ENCODE measurements at places on chromosomes 12 and 14.

- no peak for DNase-seq
Observed at GRCh38 chr14:103143506-103143905, 20.2 kb downstream of the TNFAIP2 start.

- no peak for DNase-seq
Observed at GRCh38 chr12:28089338-28089737, 100.9 kb upstream of the CCDC91 start.

- DNase-seq, result no peak
Observed at GRCh38 chr12:124094733-124095132, 121.7 kb downstream of the ZNF664 start.

DNA sequence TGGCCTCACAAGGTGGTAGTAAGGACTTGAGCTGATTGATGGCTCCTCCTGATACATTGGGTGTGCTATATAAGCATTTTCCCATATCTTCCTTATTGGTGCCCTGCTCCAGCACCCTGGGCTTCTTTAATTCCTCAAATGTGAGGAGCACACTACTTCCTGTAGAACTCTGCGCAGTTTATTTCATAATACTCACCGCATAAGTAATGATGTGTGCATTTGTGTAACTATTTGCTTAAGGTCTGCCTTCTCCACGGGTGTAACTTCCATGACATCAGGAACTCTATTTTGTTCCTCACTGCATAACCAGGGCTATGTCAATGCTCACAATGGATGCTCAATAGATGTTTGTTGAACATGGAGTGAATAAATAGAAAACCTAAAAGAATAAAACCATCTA lies 392.2 kb downstream of the SEC23A start:
- DNase-seq, result no peak

DNA sequence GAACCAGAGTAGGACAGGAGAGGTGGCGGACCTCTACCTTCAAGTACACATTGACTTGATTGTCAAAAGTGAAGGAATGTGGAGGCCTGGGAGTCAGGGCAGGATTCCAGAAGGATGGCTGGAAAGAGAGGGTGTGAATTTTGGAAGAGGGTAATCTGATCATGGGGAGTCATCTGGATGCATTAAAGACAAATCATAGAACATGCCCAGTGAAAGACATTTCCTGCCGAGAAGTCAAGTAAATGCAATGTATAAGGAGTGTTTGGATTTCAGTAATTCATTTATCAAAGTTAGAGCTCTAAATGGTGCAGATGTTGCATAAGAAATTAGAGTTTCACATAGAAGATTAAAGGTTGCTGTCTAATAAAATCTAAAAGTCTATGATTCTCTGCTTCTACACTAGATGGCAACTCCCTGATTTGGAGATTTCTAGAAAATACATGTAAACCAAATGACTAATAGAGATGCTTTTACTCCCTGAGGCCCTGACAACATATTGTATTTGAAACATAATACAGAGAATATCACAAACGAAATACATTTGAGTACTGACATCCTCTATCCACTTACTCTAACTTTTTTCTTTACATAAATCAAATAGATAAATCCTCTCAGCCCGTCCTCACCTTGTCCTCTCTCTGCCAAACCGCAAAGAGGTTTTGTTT lies 91.3 kb downstream of the KCNA5 start:
- no peak for DNase-seq

DNA sequence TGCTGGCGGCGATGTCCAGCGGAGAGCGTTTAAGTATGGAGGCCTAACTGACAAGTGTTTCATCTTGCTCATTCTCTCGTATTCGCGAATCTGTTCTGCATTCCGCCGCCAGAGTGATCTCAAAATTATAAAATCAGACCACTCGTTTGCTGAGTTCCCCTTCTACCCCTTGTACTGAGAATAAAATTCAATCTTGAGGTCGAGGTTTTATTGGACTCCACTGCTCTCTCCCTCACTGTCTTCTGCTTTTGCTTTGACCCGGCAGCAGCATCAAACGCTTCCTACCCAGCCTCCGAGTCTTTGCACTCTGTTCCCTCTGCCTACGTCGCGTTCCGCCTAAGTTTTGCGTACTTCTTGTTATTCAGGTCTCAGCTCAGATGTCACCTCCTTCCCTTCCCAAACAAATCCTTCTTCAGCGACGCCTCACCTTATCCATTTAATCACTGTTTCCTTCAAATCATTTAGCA lies 462 bp downstream of the KNTC1 start:
- DNase-seq, result no peak

GRCh38 chr14:60509438-60510253 lies 700 bp downstream of the SIX6 start:
- DNase-seq, result no peak

GRCh38 chr12:115973066-115973465 lies 304.4 kb downstream of the MED13L start:
- no peak for DNase-seq

GRCh38 chr14:63840981-63841380 lies 11.8 kb upstream of the SYNE2 start:
- no peak for DNase-seq

DNA sequence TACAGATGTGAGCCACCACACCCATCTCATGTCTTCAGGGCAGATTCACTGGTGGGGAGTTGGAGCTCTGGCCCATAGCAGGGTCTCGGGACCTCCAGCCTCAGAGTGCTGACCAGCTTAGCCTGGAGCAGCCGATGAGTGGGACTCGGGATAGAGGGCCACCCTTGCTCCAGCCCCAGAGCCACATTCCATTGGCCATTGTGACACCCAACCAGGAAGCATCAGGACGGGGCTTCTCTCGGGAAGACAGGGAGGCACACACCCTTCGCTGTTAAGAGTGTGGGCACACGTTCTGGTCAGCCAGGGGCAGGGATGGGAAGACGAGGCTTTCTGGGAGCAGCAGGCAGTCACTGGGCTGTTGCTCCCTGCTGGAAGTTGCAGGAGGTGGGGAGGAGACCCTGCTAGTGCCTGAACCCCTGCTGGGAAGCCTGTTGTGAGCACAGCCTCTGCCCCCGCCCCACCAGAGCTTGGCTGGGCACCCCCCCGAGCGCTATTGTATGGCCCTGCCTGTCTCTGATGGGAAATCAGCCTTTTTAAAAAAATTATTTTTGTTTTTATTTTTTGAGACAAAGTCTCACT lies 1.6 kb downstream of the ADGRD1 start:
- no peak for DNase-seq

DNA sequence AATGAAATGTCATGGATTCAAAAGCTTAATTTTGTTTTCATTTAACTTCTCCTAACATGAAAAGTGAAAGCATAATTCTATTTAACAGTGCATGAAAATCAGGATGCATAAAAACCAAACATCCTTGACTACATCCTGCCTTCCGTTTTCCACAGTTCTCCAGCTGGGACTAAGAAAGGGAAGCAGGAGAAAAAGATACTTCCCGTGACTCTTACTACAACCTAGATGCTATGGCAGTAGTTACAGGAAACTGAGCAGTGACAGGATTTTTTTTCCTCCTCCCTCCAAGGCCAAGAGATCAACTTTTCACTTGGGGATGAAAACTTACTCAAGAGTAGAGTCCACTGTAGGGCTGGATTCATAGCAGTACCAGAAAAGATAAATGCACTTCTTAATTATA lies 2.6 kb downstream of the EXOC5 start:
- DNase-seq, result no peak

DNA sequence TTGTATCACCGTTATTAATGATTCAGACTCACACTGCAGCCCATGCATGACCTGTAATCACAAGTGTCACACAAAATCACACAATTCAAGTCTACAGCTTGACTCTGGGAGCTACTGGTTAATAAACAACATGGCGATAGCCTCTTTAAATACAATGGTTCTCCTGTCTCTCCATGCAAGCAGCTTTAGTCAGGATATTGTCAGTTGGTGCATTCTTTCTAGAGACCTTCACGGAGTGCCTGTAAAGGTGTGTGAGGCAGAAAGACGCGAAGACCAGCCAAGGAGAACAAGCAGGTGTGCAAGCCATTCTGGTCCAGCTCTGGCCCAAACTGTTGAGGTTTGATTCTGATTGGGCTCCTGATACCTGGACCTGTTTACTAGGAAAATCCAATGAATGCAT lies 40.0 kb upstream of the FOXN3 start:
- DNase-seq, result no peak

- no peak for DNase-seq
Observed at GRCh38 chr12:53956914-53957536, 2.3 kb downstream of the HOXC12 start.

DNA sequence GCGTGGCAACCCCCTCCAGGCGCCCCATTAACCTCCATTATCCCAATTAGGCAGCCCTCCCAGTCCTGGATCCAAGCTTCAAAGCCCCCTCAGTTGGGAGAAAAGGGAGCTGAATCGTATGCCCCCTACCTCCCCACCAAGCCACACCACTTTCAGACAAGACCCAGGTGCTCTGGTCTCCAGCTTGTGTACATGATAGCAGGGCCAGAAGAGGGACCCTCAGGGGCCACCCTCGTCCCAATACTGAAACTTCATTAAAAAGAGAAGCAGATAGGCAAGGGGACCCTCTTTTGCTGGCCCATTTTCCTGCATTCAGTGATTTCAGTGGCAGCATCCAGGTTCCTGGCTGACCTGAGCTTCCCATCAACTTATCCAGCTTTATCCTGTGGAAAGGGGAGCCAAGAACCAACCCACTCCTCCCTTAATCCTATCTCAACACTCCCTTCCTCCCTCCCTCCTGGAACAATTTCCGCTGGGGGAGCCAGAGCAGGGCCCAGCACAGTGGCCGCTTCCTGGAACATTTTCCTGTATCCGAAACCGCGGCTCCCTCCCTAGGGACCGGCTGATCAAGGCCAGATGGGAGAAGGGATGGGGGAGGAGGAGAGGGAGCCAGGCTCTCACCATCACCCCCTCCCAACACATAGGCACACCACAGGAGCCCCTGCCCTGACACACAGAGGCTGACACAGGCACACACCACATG lies 9.5 kb upstream of the SP7 start:
- DNase-seq, result no peak

DNA sequence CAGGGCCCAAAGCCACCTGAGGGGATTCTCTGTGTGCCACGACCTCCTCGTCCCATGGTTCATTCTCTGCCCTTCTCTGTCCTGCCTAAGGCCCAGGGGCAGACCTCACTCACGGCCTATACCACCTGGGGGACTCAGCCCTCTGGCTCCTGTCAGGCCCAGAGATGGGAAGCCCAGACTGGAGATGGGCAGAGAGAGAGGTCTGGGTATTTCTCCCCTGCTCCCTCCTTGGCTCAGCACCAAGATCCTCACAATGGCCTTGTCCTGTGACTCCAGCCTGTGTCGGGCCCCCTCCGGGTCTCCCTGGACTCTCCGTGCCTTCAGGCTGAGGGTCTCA lies 46.9 kb upstream of the BCL11B start:
- no peak for DNase-seq

DNA sequence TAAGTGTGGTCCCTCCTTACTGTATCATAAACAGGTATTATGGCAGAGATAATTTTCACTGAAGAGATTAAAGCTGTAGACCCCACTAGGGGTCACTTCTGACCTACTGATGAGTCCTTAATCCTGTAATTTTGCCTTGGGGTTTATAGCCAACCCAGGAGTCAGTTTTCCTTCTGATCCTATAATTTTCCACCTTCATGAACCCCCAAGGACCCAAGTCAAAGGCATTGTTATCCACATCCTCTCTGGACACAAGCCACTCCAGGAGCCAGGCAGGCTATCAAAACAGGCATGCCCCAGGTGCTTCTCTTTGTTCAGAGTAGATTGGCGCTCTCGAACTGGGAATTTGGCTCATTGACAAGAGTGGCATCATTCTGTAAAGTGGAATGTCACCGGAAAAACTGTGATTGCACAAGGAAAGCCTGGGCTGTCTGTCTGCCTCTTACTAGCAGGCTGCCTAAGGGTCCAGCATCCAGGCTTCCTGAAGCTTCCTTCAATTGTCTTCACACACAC lies 1523.2 kb upstream of the FLRT2 start:
- DNase-seq, result no peak

GRCh38 chr14:46401066-46401465 lies 250.5 kb downstream of the RPL10L start:
- no peak for DNase-seq

GRCh38 chr14:22685467-22685866 lies 41.3 kb upstream of the OR6J1 start:
- no peak for DNase-seq

- no peak for DNase-seq
Observed at GRCh38 chr12:126770188-126770587, 1496.8 kb upstream of the TMEM132C start.

All from posterior cingulate gyrus (tissue), 11 donors.